ENCODE measurements at places on chromosomes 3 and 15.

DNA sequence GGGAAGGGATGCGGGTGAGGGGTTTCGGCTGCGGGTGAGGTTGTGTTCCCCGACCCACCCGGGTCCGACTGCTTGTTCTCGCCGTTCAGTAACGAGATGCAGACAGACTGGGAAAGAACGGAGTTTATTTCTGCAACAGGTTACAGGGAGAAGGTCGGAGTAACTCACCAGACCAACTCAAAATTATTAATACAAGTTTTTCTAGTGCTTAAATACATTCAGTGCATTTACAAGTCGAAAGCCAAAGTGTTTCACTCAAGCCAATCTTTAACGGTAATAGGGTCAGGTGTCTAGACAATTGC is 492 bp upstream of the HIGD1A start:
- no peak for DNase-seq

- no peak for DNase-seq
Observed at GRCh38 chr3:129954514-129954913, 20.0 kb upstream of the TRH start.

DNA sequence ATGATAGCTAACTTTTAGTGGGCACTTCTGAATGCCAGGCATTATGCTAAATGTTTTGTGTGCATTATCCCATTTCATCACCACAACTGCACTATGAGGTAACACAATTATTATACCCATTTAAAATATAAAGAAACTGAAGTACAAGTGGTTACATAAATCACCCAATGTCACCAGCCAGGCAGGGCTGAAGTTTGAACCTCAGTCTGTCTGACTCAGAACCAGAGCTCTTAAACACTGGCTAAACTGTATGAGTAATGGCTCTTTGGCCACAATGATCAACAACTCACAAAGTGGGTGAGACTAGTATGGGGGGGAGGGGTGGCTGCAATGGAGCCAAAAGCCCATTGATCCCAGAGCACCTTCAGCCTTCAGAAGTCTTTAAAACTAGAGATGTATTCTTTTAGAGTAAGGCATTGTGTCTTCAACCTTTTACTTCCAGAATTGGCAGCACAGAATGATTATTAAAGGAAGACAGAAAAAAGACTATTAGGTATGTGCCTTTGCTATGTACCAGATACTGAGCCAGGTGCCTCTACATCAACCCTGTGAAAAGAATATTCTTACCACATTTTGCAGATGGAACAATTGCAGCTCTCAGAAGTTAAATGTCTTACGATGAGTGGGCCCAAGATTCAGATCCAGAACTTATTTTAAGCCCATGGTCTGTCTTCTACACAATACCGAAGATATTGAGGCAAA is 166.9 kb downstream of the UACA start:
- DNase-seq: no peak

DNA sequence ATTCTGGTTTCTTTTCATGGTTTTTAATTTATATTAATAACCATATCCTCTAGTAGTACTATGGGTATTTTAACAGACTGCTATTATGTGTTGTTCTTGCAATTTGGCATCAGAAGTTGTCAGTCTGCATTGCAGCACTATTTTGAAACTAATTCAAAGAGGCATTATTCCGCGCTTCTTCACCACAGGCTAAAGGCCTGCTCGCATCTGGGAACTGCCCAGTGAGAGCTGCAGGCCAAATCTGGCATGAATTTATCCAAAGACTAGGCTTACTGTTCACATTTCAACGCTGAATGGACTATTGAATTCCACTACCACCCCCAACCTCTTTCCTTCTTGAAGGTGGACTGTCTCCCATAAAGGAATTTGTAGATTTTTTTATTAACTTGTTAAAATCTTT is 310.4 kb upstream of the NR2F2 start:
- DNase-seq: no peak
